ENCODE measurements at places on chromosomes 7 and 10. TPM values are rescaled to one million over a fixed set of nuclear protein-coding genes. Genes with fewer than 3 reads are reported as not detected.

DNA sequence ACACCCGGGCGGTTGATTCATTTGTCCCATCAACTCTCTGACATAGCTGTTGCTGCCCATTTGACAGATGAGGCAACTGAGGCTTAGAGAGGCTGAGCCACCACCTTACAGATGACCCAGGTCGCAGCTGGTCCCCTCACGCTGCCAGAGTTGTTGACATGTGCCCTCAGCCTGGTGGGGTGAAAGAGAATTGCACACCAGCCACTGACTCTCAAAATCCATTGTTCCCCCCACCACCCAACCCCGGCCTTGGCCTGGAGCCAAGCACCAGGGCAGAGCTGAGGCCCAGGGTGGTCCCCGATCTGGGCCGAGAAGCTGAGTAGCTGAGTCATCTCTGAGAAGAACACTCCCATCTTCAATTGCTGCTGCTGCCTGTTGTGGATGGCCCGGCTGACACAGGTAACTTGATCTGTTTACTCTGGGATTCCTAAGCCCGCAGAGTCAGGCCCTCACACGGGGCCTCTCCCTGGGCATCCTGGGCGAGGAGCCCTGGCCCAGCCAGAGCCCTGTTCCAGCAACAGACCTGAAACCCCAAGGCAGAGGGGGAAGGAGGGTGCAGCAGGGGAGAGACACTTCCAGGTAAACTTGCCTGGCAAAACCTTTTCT lies 27.5 kb downstream of the PVRIG start:
- DNase-seq = peak; percentile 41

- peak; percentile 20 for DNase-seq
Measured at GRCh38 chr10:35495521-35496119, 109.5 kb upstream of the GJD4 start.

DNA sequence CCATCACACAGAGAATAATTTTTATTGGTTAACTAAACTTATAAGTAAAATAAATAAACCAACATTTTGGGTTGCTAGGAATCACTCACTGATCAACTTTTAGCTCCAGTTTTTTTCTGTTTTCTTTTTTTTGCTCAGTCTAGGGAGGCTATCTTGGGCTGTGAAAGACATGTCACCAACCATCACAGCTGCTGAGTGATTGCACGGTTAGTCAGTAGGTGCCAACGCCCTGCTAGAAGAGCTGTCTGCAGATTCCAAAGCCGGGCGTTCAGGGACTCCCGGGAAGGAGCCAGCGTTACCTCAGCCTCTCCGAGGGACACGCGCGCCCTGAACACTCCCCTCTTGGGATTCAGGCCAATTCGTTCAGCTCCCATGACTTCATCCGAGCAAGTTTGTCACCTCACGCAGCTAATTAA lies 604 bp upstream of the STAM start:
- DNase-seq = peak; percentile 26

DNA sequence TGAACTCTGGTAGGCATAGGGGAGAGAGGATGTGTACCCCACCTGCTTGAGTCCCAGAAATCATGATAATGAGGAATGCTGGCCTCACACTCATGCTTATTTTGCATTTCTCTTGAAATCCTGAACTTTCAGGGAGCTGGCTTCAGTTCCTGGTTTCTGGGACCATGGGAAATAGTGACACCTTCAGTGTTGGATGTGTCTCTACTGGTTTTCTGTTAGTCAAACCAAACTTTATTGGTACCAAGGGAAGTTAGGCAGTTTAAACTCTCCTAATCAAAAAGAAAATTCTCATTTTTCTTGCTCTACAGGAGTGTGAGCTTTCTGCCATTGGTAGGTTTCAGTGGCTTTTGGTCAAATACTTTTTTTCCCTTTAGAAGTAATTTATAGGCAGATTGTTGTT lies 11.8 kb upstream of the PCGF5 start:
- no peak for DNase-seq

GRCh38 chr10:119104654-119105015 lies 722 bp downstream of the DENND10 start:
- DNase-seq = peak; percentile 48

- DNase-seq = peak; percentile 72
Measured at GRCh38 chr7:43648473-43649406, 65.8 kb downstream of the STK17A start.

DKK1 gene
- 84.4 TPM for total RNA-seq

C10orf143 gene
- under 0.01 TPM for total RNA-seq

NCAPG2 gene
- 16.4 TPM for total RNA-seq

ABCC2 gene
- total RNA-seq = 0.32 TPM

DYNC1I1 gene
- total RNA-seq = 0.43 TPM
